CD4-positive, alpha-beta T cell treated with Interleukin-6 at 100 ng/mL for 8 hours (primary cell): ENCODE measurements at places on chromosomes 16 and 17.

- DNase-seq: no peak
Measured at GRCh38 chr16:59236804-59237458, 502.8 kb upstream of the GOT2 start.

- no peak for DNase-seq
Measured at GRCh38 chr17:10192461-10192860, 5.9 kb downstream of the GAS7 start.

DNA sequence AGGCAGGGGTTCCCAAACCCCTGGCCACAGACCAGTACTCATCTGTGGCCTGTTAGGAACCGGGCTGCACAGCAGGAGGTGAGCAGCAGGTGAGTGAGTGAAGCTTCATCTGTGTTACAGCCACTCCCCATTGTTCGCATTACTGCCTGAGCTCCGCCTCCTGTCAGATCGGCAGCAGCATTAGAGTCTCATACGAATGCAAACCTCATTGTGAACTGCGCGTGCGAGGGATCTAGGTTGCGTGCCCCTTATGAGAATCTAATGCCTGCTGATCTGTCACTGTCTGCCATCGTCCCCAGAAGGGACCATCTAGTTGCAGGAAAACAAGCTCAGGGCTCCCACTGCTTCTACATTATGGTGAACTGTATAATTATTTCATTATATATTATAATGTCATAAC is 25.1 kb upstream of the RMI2 start:
- no peak for DNase-seq

GRCh38 chr17:27088767-27089078 is 205.2 kb upstream of the WSB1 start:
- no peak for DNase-seq

GRCh38 chr17:61057257-61057656 is 342.4 kb upstream of the TBX2 start:
- DNase-seq: no peak

GRCh38 chr16:49745311-49745747 is 110.6 kb downstream of the ZNF423 start:
- no peak for DNase-seq

DNA sequence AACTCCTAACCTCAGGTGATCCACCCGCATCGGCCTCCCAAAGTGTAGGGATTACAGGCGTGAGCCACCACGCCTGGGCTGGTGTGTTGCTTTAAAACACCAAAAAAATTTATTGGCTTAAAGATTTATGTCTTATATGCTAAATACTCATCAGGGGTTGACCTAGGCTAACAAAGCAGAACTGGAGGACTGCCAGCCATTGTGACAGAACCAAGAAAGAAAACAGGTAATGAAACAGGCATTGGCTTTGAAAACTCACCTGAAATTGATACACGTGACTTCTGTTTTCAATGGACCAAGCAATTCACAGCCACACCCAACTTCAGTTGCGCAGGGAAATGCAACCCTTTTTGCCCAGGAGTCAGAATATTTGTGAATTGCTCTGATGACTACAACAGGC is 4.9 kb upstream of the PHAF1 start:
- DNase-seq: no peak

DNA sequence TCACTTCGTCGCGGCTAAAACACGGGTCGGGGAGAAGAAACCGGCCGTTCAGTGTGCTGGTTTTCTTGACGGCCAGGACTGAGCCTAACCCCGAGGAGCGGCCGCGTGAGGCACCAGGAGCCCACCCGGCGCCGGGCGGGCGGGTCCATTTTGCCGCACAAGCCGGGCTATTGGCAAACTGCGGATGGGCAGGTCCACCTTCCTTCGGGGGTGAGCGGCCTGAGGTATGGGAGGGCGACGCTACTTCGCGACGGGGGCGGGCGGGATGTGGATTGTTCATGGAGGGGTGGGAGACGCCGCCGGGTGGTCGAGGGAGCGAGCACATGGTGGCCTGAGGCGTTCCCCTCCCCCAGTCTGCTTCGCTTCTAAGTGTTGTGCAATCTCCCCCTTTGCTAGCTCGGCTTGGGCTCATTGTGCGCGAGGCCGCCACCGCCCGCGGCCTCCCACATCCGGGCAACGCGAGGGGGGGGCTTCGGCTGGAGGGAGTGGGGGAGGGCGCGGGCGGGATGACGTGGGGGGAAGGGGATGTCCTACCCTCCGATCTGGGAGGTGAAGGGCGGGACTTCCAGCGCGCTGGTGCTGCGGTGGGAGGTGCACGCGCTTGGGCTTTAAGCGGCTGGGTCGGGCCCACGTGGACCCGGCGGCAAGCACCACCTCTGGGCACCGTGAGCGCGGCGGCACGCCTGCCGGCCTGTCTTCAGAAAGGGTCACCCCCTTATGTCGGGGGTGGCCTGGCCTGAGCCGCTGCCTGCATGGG is 5.9 kb upstream of the CD68 start:
- DNase-seq: peak; percentile 93

GRCh38 chr17:78925662-78926555 is 722 bp upstream of the TIMP2 start:
- DNase-seq: no peak
